ENCODE measurements at places on chromosomes 1 and 21. TPM values are rescaled to one million over a fixed set of nuclear protein-coding genes. Genes with fewer than 3 reads are reported as not detected.

AGTRAP gene
- polyA plus RNA-seq: 938 TPM

CLCA1 gene
- polyA plus RNA-seq: not detected

GUCA2B gene
- polyA plus RNA-seq: not detected

CD101 gene
- polyA plus RNA-seq: 24.6 TPM

PCAT6 gene
- polyA plus RNA-seq: 1.0 TPM

GRCh38 chr1:98328855-98329254 is 332.7 kb upstream of the SNX7 start:
- DNase-seq: no peak

GRCh38 chr1:81449786-81450185 is 350.9 kb upstream of the ADGRL2 start:
- DNase-seq: no peak

- peak; percentile 13 for DNase-seq
These were observed 70.8 kb upstream of the TENT5C start for GRCh38 chr1:117534995-117535467.

- DNase-seq: no peak
These were observed 27.0 kb downstream of the RUNX3 start for GRCh38 chr1:24903011-24903461.

- DNase-seq: peak; percentile 8
These were observed 510 bp upstream of the GNG5 start for GRCh38 chr1:84506729-84507453.

GRCh38 chr1:5729636-5730145 is 262.5 kb downstream of the NPHP4 start:
- DNase-seq: no peak

DNA sequence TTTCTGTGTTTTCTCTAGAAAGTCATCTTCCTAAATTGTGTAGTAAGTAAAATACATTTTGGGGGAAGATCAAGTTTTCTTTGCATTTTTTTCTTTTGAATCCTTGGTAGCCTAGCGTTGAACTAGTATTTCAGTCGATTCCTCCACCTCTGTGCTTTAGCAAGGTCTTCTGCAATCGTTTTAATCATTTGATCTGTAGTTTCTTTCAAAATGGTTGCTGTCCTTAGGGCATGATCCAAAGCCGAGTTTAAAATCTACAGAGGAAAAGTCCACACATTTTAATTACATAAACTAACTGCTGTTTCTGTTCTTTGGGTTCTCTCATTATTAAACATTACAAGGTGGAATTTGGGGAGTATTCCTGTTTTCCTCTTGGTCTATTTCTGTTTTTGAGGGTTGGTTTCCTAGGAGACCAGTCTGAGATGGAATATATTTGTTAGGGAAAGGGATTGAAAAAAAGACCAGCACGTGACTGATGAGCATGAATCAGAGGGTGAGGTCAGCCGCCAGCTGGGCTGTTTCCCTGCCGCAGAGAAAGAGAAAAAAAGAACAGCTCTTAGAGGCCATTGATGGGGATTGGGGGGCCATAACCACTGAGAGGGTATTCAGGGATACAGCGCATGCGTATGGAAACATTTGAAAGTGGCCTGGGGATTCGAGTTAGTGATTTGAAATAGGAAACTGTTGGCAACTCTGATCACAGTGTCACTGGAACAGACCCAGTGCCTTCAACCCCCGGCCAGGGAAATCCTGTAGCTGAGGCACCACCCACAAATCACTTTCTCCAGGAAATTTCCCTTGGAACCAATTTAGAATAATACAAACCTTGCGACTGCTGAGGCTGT is 40.6 kb downstream of the AKNAD1 start:
- DNase-seq: no peak

All from CD14-positive monocyte (primary cell).